ENCODE measurements at places on chromosomes 7 and 10.

DNA sequence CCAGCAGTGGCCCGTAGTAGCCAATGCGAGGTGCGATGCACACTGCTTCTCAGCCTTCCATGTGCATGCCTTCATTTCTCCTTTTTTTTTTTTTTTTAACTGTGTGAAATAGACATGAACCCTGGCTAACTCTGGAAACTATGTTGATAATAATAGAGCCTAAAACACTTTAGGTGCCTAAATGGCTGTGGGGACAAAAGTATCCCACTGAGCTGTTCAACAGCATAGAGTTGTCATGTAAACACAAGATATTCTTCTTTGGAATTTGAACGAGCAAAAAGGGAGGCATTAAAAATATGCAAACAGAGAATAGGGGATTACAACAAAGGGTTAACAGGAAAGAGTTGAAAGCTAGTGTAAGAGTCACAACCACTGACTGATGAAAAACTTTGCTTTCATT, 162.1 kb upstream of the NOBOX start:
- no peak for DNase-seq

DNA sequence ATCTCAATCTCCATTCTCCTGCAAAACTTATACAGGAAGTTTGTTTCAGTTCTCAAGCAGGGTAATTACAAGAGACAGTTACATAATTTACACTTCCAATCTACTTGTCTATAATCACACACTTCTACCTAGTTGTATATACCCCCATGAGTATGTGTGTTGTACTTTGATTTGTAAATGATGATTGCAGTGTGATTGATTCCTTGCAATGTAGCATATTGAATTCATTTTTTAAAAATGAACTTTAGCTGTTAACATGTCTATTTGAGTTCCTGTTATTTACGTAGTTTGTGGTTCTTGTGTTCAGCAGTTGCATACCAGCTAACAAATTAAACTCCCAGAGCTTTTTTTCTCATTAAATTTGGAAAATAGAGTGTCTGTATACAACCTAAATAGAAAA, 102.5 kb upstream of the SAMD8 start:
- DNase-seq, result no peak

GRCh38 chr10:116444527-116445142, 17.0 kb downstream of the PNLIPRP3 start:
- no peak for DNase-seq

DNA sequence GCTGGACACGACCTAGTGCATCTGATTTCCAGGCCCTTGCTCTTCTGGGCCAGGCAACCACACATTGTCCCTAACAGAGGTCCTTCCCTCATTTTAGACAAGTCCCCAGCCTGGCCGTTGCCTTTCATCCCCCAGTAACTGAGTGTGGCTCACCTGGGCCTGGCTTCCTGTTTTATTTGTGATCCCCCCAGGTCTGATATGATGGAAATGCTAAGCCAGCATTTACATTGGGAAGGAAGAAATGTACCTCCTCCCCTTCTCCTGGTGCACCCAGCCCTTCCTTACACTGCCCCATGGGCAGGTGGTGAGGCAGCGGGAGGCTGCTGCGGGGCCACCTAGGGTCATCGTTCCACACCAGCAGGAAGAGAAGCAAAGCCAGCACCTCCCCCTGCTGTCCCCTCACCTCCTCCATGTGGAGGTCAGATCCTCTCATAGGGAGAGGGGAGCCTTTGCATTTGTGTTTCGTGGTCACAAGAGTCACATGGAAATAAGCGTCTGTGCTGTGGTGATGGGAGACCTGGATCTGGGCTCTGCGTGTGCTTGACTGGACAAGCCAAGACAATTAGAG, 108.8 kb downstream of the GLRX3 start:
- no peak for DNase-seq

DNA sequence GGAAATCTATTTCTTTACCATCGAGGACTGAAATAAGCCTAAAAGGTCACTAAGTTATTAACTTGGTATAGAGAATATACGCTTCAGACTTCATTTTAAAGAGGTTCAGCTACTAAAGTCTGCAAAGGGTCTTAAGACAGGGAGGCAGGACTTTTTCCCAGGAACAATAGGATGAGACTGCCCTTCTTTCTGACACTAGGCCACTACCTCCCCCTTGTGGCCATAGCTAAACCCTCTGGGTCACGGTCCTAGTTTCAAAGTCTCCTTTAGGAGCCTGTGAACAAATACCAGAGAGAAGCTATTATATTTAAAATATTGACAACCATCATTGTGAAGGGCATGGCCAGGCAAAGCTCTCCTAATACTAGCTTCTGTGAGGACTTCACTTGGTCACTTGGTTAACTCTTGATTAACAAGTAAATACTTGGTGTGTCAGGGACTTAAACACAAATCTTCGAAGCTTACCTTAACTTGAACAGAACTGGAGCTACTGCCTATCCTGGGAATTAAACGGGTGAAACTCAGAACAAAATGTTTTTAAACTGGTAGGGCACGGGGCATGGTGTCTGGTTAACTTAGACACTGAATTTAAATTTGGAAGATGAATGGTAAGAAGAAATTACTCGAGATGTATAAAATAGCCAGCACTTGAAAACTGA, 75.6 kb downstream of the CCDC6 start:
- no peak for DNase-seq

DNA sequence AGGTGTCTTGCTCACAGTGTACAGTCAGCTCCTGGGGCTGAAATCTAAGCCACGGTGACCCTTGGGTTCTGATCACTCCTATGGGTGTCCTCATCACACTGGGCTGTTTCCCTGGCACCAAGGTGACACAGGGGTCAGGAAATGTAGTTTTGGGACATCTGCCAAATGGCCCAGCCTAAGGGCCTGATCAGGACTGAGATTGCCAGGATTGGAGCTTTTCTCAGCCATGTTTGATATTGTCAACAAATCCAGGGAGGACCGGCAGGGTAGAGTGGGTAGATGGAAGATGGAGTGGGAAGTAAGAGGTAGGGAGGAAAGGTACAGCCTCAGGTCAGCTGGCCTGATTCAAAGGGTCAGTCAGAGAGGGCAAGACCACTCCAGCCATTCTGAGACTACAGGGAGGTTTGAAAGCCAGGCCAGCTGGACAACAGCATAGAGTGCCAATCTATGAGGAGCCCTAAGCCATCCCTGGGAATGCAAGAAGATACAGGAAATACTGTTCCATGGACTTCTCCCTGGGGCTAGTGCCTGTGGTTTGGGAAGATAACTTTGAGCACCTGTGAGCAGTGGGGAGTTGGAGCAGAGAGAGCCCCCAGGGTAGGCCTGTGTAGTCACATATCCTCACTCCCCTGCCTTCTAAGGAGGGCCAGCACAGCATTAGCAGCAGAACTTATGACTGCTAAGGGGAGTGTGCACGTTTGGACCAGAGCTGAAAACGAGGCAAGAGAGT, 377.3 kb upstream of the ZMIZ1 start:
- no peak for DNase-seq

GRCh38 chr10:45135443-45136198, 134.9 kb downstream of the ZNF22 start:
- no peak for DNase-seq

DNA sequence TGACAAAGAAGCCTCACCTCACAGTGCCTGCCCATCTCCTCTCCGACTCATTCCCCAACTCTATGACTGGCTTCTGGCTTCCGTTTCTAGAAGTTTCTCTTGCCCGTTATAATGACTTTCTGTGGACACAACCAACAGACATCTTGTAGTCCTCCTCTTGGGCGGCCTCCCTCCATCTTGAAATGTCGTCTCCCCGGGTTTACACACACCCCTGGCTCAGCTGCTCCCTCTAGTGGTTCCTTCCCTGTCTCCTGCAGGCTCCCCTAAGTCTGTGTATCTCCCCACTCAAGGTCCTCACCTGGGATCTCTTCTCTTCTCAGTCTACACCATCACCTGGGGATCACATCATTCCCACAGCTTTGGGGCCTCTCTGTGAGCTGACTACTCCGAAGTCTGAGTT, 123.4 kb upstream of the NEBL start:
- DNase-seq, result no peak

DNA sequence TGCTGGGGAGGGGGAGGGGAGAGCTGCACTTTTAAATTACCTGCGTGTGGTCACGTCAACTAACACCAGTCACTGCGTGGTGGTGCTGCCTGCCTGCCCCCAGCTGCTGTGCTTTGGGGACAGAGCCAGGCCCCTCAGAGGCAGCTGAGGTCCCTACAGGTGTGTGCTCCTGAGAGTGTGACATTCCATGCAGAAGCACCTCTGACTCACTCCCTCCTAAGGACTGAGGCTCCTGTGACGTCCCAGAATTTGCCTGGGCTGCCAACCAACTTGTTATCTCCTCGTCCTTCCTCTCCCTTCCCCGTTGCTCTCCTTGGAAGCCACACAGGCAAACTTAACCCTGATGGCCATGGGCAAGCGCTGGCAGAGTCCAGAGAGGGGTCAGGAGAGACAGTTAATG, 563.0 kb downstream of the PARD3 start:
- DNase-seq, result no peak

DNA sequence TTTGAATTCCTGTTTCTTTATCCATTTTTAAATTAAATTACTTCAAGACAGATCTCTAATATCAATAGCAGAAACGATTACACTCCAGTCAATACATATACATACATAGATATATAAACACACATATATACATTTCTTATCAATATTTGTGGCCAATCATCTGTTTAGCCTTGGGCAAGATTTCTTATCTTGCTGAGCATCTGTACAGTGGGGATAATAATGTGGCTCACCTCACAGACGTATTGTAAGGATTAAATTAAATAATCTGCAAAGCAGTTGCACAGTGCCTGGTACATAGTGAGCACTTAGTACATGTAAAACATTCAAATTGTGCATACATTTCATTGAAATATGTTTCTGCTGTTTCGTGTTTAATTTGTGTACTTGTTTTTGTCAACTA, 17.5 kb upstream of the CACNB2 start:
- DNase-seq, result no peak

- DNase-seq, result no peak
These were observed 177.7 kb upstream of the SP8 start for GRCh38 chr7:20964281-20964918.

DNA sequence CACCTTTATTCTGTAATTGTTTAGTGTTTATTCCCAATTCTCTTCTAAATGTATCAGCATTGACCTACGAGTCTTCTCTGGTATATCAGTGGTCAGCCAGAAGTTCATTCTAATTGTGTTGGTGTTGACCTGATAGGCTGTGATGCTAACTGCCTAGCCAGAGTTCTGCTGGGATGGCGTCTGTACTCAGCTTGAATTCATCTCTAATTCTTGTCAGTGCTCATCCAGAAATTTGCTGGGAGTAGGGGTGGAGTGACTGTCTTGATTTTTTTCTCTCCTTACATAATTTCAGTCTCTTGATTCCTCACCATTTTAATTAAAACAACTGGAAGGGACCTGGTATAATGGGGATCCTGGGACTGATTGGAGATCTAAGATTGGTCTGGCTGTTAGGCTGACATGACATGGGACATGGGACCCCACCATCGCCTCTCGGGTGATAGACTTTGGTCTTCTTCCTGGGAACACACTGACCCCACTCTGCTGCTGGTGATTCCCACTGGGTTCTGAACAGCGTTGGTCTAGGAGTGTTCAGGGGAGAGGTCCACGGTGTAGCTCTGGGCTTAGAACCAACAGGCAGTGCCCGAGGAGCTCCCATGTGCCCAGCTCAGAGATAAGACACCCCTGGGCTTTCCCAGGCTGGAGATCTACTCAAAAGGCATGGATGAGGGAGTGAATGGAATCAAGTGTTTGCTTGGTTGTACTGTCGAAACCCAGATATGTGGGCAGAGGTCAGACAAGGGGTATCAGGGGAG, 3.8 kb downstream of the NEURL1 start:
- DNase-seq, result no peak
